ENCODE measurements at places on chromosomes 6 and 20. TPM values are rescaled to one million over a fixed set of nuclear protein-coding genes. Genes with fewer than 3 reads are reported as not detected.
A peak's percentile ranks its signal among the peaks of the same experiment; 100 is the strongest.

The RAMACL gene
- 0.31 TPM for total RNA-seq

- peaks cover 42% of the 10 kb centered on the region for H3K36me3 ChIP-seq
- H3K4me3 ChIP-seq = no peak overlapping the region
- H3K27me3 ChIP-seq = no peaks in the 10 kb centered on the region
These were observed 80.7 kb upstream of the MRAP2 start for GRCh38 chr6:83952830-83953229.

GRCh38 chr20:1225783-1226654 lies at the start of gene RAD21L1:
Gene RAD21L1, plus strand, starts transcription at chr20:1226044. Its CDS starts 2,410 bp downstream, at chr20:1228454.
- peak within 1 kb of the TSS; percentile 79 for H3K4me3 ChIP-seq
- no peak within 1 kb of the TSS for H3K27ac ChIP-seq
- H3K36me3 ChIP-seq = no peaks in the 10 kb centered on the region
- DNase-seq = peak; percentile 89
- peaks cover 15% of the 10 kb centered on the region for H3K27me3 ChIP-seq

DNA sequence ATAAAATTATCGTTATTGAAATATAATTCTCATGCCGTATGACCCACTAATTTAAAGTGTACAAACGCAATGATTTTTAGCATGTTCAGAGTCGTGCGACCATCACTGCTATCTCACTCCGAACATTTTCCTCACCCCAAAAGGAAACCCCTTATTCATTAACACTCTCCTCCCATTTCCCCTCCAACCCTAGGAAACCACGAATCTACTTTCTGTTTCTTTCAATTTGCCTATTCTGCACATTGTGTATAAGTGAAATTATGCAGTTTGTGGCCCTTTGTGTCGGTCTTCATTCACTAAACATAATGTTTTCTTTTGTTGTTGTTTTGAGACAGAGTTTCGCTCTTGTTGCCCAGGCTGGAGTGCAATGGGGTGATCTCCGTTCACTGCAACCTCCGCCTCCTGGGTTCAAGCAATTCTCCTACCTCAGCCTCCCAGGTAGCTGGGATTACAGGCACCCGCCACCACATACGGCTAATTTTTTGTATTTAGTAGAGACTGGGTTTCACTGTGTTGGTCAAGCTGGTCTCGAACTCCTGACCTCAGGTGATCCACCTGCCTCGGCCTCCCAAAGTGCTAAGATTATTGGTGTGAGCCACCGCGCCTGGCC lies 99.7 kb upstream of the ZNF217 start:
- no peak for DNase-seq
- H3K4me3 ChIP-seq = peak overlapping the region; percentile 18
- no peak overlapping the region for H3K27ac ChIP-seq

DNA sequence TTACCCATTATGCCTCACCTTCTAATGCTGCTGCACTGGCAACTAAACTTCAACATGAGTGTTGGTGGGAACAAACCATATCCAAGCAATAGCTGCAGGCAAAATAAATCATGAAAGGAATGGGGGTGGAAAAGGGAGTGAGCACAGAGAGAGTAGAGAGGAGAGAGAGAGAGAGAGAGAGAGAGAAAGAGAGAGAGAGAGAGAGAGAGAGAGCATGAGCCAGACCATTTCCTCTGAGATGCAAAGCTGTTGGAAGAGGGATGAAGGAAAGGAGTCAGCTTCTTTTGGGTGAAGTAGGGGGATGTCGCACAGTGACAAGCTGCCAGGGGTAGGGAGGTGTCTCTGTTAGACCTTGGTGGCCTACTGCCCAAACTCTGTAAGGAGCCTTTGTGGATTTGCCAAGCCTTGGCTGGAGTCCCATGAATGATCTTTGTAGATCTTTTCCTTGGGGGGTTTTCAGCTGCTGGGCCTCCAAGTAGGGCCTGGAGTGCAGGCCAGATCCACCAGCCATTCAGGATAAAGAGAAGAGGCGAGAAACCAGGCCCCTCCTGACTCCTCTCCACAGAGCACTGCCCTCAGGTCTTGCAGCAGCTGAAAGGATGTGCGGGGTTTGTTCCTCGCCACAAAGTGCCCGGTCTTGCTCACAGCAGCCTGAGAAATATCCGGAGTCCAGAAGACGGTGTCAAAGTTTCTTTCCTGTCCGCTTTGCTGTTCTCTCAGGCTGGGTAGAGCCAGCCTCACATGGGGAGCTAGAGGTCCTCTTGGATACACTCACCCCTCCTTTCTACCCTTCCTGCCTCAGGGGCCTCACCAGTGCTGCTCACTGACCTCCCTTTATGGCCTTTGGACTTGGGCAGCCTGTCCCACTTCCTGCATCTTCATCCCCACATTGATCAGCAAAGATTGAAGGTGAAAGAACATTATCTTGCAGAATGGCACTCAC lies 17.8 kb downstream of the BTBD3 start:
- H3K36me3 ChIP-seq = no peaks in the 10 kb centered on the region
- H3K27me3 ChIP-seq = no peaks in the 10 kb centered on the region
- no peak for DNase-seq
- no peak overlapping the region for H3K4me3 ChIP-seq
- H3K27ac ChIP-seq = no peak overlapping the region

GRCh38 chr6:77454386-77454785 lies 8.9 kb downstream of the HTR1B start:
- no peak for DNase-seq
- peaks cover 7% of the 10 kb centered on the region for H3K27me3 ChIP-seq
- H3K27ac ChIP-seq = no peak overlapping the region
- H3K4me1 ChIP-seq = no peaks in the 10 kb centered on the region
- no peaks in the 10 kb centered on the region for H3K36me3 ChIP-seq

The RSPH9 gene
- not detected for total RNA-seq

The PHACTR3 gene
- total RNA-seq = not detected

DNA sequence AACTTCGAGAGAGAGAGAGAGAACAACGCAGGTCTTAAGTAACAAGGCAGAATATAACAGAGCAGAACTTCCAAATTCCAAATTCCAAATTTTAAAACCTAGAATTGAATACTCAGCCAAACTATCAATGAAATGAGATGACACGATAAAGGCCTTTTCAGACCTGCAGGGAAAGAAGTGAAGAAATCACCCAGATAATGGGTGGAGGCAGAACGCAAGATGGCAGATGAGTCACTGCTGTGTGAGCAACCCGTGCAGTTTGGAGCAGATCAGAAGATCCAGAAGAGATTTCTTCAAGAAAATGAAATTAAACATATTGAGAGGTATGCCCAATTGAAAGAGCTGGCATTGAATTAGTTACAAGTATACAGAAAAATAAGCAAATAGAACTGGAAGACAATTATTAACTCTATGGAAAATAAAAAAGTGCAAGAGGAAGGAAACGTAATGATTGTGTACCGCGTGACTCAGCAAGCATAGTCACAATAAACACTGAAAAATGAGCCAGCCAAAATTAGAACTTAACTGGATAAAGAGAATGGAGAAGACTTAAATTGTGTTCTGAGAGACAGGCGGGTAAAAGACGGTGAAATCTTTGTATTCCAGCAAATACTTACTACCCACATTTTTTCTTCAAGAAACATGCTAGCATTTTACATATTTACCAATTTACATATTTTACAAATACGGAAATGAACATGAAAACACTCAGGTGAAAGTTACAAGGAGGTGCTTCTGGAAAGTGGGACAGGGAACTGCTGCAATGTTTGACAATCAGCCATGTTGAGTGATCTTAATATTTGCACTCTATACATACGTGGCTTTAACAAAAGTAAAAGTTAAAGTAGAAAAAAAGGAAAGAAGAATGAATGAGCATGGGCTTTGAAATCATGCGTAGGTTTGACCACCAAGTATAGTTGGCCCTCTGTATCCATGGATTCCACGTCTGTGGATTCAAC lies 87.9 kb upstream of the CDYL start:
- DNase-seq = no peak
- H3K27me3 ChIP-seq = peaks cover 22% of the 10 kb centered on the region
- no peaks in the 10 kb centered on the region for H3K4me1 ChIP-seq
- H3K27ac ChIP-seq = no peak overlapping the region
- H3K4me3 ChIP-seq = no peak overlapping the region

The EGFL8 gene
- 6.5 TPM for total RNA-seq

- H3K4me1 ChIP-seq = peaks cover 30% of the 10 kb centered on the region
- no peak overlapping the region for H3K27ac ChIP-seq
- no peak overlapping the region for H3K4me3 ChIP-seq
- H3K36me3 ChIP-seq = no peaks in the 10 kb centered on the region
- no peaks in the 10 kb centered on the region for H3K27me3 ChIP-seq
These were observed 57.8 kb upstream of the EDN1 start for GRCh38 chr6:12232339-12232738.

DNA sequence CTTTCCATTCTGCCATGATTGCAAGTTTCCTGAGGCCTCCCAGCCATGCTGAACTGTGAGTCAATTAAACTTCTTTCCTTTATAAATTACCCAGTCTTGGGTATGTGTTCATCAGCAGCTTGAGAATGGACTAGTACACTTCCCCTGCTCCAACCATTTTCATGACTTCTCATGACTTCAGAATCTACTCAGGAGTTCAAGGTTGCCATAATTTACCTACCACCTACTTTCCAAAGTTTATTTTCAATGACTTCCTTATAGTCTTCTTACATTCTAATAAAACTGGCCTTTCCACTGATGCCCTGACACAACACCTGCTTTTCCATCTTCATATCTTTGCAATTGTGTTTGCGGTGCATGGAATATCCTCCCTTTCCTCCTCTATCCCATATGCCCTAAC lies 31.2 kb upstream of the PKIB start:
- no peak overlapping the region for H3K4me3 ChIP-seq
- DNase-seq = no peak
- no peaks in the 10 kb centered on the region for H3K4me1 ChIP-seq
- H3K36me3 ChIP-seq = no peaks in the 10 kb centered on the region
- no peaks in the 10 kb centered on the region for H3K27me3 ChIP-seq
- H3K27ac ChIP-seq = no peak overlapping the region

The KCNB1 gene
- not detected for total RNA-seq

The COL12A1 gene
- not detected for total RNA-seq

DNA sequence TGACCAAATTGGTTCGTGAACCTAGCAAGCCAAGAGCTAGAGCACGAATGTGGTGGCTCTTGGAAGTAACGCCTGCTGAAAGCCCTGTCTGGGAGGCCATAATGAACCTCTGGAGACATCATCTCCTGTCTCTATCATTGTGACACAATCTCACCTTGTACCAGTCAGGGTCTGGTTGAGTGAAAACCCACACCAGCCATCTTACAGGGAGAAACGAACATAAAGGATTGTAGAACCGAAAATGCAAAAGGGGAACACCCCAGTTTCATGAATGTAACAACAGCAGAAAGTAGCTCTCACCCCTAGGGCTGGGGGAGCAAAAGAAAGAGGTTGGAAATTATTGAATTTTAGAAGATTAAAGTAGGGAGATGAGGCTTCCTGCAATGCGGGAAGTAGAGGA lies 50.9 kb upstream of the TAB2 start:
- peaks cover 43% of the 10 kb centered on the region for H3K4me1 ChIP-seq
- H3K27me3 ChIP-seq = peaks cover 2% of the 10 kb centered on the region
- no peaks in the 10 kb centered on the region for H3K36me3 ChIP-seq

The KIAA1755 gene
- total RNA-seq = not detected

GRCh38 chr20:4070323-4071177 lies 55.2 kb upstream of the RNF24 start:
- H3K4me1 ChIP-seq = no peaks in the 10 kb centered on the region
- no peaks in the 10 kb centered on the region for H3K36me3 ChIP-seq
- no peak overlapping the region for H3K27ac ChIP-seq
- H3K27me3 ChIP-seq = no peaks in the 10 kb centered on the region

DNA sequence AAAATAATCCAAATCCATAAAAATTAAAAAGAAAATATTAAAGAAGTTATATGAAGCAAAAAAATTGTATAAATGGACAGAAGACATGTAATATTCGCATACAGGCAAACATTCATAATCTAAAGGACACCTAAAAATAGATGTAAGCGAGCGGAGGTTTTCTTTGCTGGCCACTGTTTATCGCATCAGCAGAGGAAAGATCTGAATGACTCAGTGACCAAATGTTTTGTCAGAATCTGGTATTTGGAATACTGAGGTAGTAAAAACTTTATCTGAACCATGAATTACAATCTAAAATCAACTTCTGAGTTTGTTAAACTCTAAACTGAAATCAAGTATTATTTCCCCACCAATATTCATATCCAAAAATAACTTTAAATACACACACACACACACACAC lies 7.8 kb downstream of the TSPYL4 start:
- peaks cover 10% of the 10 kb centered on the region for H3K4me1 ChIP-seq
- no peak overlapping the region for H3K4me3 ChIP-seq
- peaks cover 2% of the 10 kb centered on the region for H3K36me3 ChIP-seq
- DNase-seq = no peak
- H3K27me3 ChIP-seq = no peaks in the 10 kb centered on the region
- H3K27ac ChIP-seq = no peak overlapping the region

- H3K27ac ChIP-seq = no peak overlapping the region
- no peak for DNase-seq
- no peak overlapping the region for H3K4me3 ChIP-seq
- H3K4me1 ChIP-seq = no peaks in the 10 kb centered on the region
These were observed 804.1 kb upstream of the CITED2 start for GRCh38 chr6:140178520-140178919.

The NHLRC1 gene
- total RNA-seq = 0.10 TPM

- no peaks in the 10 kb centered on the region for H3K36me3 ChIP-seq
- no peaks in the 10 kb centered on the region for H3K4me1 ChIP-seq
- no peak overlapping the region for H3K27ac ChIP-seq
- H3K27me3 ChIP-seq = no peaks in the 10 kb centered on the region
These were observed 63.2 kb upstream of the BMP2 start for GRCh38 chr20:6704132-6704861.

GRCh38 chr6:106046116-106046853 lies 39.9 kb upstream of the PRDM1 start:
- DNase-seq = no peak
- no peaks in the 10 kb centered on the region for H3K36me3 ChIP-seq
- no peaks in the 10 kb centered on the region for H3K27me3 ChIP-seq
- H3K4me1 ChIP-seq = no peaks in the 10 kb centered on the region
- no peak overlapping the region for H3K27ac ChIP-seq

GRCh38 chr6:4781426-4781825 lies 5.2 kb downstream of the CDYL start:
- H3K4me3 ChIP-seq = no peak overlapping the region
- peaks cover 70% of the 10 kb centered on the region for H3K4me1 ChIP-seq
- H3K27ac ChIP-seq = no peak overlapping the region
- H3K27me3 ChIP-seq = no peaks in the 10 kb centered on the region

The BPIFA1 gene
- not detected for total RNA-seq

The LY6G6D gene
- not detected for total RNA-seq

DNA sequence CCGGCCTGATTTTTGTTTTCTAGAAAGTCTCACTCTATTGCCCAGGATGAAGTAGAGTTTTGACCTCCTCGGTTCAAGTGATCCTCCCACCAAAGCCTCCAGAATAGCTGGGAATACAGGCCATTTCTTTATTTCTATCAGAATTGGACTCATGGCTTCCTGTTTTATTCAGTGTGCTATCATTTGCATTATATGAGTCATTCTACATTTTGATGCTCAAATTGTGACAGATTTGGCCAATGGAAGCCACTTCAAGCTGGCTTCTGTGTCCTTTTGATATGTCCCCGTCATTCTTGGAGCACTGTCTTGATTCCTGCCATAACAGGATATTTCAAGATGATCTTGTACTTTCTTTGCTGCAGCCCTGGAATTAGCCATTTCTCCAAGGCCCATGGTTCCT lies 75.1 kb downstream of the CNBD2 start:
- H3K27ac ChIP-seq = no peak overlapping the region
- no peak overlapping the region for H3K4me3 ChIP-seq
- peaks cover 20% of the 10 kb centered on the region for H3K36me3 ChIP-seq
- H3K4me1 ChIP-seq = peaks cover 25% of the 10 kb centered on the region
- no peak for DNase-seq

The ENTPD6 gene
- 51.0 TPM for total RNA-seq

The RAB32 gene
- total RNA-seq = 0.24 TPM
